ENCODE measurements at places on chromosomes 7 and 10. TPM values are rescaled to one million over a fixed set of nuclear protein-coding genes. Genes with fewer than 3 reads are reported as not detected.

- no peak for DNase-seq
Observed at GRCh38 chr10:77770081-77770867, 132.7 kb upstream of the KCNMA1 start.

GRCh38 chr7:146864644-146865043 is 748.0 kb downstream of the CNTNAP2 start:
- DNase-seq, result no peak

GRCh38 chr10:95835911-95836310 is 71.9 kb upstream of the CC2D2B start:
- no peak for DNase-seq

DNA sequence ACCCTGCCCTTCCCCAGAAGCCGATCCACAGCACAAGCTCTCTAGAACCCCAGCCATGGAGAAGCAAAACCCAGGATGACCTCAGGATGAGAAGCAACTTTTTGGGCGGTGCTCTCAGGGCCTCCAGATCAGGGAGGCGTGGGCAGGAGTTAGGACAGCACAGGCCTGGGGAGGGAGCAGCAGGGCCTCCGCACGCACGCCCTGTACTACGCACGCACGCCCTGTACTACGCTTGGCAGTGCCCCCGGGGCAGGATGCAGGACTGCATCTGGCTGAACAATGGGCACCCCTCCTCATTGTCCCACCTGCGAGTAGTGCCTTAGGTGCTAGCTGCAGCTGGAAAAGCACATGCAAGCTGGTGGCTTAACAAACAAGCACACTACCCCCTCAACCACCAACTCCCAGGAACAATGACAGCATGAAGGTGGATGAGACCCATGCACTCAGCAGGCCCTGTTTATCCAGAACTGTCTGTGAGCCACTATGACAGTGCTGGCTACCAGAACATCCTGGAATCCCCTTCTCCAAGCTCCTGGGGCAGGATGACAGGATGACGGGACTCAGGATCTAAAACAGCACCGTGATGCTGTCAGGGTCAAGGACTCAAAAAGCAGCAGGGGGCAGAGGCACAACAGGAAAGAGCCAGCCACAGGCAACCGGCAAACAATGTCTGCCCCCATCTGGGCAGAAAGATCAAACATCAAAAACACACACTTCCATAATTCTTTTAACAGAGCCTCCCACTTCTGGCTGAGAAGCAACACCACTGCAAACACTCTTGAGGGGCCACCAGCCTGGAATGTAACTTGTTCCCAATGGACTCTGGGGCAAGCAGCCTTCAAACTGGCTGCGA is 11.8 kb downstream of the PODXL start:
- no peak for DNase-seq

DNA sequence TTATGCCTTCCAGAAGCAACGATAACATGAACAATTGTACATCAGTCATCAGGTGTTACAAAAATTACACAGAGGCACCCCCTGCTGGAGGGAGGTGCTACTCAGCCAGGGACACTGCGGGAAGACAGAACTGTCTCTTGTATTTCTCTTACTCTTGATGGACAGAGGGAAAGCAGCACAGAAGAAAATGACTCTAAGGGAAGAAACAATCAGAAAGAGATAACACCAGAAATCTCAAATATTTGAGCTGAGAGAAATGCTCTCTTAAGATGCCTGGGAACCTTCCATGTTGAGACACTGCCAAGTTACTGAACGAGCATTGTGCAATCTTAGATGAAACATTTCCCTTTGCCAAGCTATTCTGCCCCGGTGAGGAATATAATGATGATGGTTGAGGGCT is 227.6 kb upstream of the NPSR1 start:
- peak; percentile 41 for DNase-seq

The TECTB gene
- total RNA-seq, result not detected

The CYP26C1 gene
- 9.5 TPM for total RNA-seq

DNA sequence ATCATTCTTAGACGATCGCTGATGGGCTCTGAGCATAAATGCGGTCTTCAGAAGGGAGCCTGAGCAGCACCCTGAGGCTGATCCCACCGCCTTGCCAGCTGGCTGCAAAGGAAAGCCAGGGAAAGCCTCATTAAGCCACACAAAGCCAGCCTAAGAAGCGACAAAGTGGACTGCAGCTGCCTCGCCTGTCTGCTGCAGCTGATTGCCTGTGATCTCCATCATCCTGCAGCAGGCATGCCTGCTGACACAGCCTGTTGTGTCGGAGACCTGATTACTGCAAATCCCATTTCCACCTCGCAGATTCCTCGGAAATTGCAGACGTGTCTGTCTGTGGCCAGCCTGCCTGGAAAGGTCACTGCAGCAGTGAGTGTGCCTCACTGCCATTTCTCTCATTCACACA is 1087.0 kb upstream of the AUTS2 start:
- DNase-seq, result peak; percentile 5

GRCh38 chr10:75971402-75972211 is 540.2 kb downstream of the LRMDA start:
- DNase-seq, result no peak

The ANKRD30A gene
- not detected for total RNA-seq

- no peak for DNase-seq
Observed at GRCh38 chr10:51894771-51895578, 195.6 kb upstream of the CSTF2T start.

GRCh38 chr10:67476201-67476600 is 219.8 kb downstream of the CTNNA3 start:
- DNase-seq, result no peak

The COL17A1 gene
- 0.09 TPM for total RNA-seq

Measured in cerebellum (tissue), 4 donors.